Stimulated activated CD8-positive, alpha-beta memory T cell treated with anti-CD3 and anti-CD28 coated beads, Interleukin-4, amount 100 ng/mL, for 4 hours (primary cell): ENCODE measurements at places on chromosomes 13 and 19.

DNA sequence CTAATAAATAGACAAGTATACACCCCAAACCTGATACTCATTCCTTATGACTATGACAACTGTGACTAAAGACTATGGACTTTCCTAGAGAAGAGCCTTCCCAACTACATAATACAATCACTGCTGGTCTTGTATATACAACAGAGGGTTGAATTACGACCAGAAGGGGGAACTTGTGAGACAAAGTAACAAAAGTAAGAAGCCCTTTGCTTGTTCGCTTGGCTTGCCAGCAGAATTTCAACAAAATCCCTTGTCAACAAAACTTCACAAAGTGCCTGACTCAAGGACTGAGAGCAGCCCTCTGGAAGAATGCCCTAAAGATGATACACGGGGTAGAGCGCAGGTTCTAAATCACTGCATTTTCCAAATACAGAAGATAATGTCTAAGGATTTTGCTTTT is 99.4 kb downstream of the WASF3 start:
- no peak for DNase-seq

DNA sequence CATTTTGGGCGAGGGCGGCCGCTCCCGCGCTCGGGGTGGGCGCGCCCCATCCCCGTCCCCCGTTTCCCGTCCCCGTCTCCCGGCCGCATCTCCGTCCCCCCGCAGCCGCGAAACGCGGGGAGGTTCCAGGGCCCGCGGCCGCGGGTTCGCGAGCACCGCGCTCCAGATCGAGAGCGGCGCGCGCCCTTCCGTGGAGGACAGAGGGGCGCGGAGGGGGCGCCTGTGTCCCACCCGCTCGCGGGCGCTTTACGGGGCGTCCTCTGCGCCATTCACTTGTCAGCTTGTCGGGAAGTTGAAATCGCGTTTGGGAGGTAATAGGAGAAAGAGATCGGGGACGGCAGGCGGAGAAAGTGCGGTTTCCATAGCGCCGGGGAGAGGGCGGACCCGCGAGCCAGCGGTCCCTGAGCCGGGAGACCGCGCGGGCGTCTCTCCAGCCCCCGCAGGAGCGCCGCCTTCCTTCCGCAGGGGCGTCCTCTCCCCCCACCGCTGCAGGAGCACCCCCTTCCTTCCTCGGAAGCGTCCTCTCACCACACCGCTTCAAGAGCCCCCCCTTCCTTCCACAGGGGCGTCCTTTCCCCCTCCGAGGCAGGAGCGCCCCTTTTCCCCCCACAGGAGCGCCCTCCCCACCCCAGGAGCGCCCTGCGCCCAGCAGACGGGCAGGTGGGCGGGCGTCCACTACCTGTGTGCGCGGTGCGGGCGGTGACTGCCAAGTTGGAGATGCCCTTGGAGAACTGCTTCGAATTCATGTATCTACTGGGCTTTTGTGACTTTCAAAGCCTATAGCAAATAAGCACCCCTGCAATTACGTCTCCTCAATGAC is 962 bp upstream of the IRS2 start:
- DNase-seq: no peak

- no peak for DNase-seq
Observed at GRCh38 chr19:51664997-51665396, 18.4 kb upstream of the SIGLEC14 start.

GRCh38 chr13:60303166-60303565 is 93.9 kb upstream of the TDRD3 start:
- DNase-seq: no peak

- no peak for DNase-seq
Observed at GRCh38 chr13:27194895-27195764, 23.5 kb upstream of the USP12 start.

DNA sequence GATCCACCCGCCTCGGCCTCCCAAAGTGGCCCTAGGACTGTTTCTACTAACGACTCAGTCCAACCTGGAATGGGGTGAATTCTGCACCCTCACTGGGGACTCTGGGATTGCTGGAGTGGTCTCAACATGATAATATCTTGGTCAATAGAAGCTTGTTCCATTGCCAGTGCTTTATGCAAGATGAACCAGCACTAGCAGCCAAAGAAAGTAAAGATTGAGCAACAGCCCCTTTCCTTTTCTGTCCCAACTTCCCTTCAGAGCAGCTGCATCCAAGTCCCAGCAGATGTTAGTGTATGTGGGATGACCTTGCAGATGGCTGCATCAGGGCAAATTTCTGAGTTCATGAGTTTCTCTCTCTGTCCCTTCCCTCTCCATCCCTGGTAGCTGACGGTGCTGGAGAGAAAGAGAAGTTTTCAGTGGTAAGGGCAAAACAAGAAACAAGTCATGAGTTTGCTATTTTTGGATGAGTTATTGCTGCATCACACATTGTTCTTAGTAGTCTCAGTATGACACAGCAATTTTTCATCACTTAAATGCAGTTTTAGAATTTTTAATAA is 183.6 kb upstream of the EDNRB start:
- DNase-seq: no peak

GRCh38 chr13:42973581-42973980 is 18.5 kb downstream of the EPSTI1 start:
- no peak for DNase-seq

GRCh38 chr13:43374621-43375020 is 351.2 kb downstream of the DNAJC15 start:
- no peak for DNase-seq

DNA sequence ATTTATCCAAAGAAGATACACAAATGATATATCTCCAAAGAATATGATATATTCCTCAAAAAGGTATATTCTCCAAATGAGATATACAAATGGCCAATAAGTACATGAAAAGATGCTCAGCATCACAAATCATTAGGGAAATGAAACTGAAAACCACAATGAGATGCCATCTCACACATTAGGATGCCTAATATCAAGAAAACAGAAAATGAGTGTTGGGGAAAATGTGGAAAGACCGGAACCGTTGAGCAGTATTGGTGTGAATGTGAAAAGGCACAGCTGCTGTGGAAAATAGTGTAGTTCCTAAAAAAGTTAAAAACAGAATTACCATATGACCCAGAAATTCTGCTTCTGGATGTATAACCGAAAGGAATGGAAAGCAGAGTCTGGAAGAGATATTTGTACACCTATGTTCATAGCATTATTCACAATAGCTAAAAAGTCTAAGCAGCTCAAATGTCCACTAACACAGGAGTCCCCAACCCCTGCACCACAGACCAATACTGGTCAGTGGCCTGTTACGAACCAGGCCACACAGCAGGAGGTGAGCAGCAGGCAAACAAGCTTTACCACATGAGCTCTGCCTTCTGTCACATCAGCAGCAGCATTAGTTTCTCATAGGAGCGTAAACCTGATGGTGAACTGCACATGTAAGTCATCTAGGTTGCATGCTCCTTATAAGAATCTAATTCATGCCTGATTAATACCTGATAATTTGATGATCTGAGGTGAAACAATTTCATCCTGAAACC is 291.9 kb downstream of the PCDH20 start:
- DNase-seq: no peak

GRCh38 chr19:55453511-55454260 is 7.8 kb downstream of the ISOC2 start:
- no peak for DNase-seq

GRCh38 chr13:48108106-48108505 is 13.2 kb upstream of the MED4 start:
- DNase-seq: no peak

GRCh38 chr13:102721800-102722231 is 27.0 kb upstream of the METTL21C start:
- no peak for DNase-seq

DNA sequence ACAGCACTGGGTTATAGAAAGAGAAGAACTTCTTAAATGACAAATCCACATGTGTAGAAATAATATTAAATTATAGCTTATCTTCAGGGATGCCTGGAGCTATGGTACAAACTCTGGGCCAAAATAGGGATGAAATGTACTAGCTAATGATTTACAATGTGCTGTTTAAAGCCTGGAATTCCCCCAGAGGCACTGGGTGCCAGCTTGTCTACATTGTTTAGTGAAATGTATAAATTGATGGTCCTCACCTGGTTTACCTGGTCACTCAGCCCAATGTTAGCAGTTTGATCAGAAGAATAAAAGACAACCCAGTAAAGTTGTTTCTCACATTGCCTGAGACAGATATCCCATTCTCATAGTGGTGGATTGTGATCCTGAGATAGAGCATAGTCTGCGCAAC is 597.2 kb downstream of the DIAPH3 start:
- no peak for DNase-seq

DNA sequence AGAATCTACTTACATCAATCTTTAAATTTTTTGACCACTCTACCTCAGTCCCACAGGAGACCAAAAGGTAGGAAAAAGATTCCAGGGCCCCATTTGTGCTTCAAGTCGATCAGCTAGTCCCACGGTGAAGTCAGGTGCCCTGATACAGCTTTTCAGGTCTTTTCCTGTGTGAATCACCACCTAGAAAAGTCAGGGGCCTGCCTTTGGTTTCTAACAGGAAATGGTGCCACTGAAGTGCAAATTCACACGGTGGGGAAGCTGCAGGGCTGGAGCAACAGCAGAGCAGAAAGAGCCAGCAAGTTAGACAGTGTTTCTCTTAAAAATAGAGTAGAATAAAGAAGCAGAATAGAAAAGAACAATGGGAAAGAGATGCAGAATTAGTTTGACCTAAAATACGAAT is 107.5 kb downstream of the KLF12 start:
- peak; percentile 38 for DNase-seq

DNA sequence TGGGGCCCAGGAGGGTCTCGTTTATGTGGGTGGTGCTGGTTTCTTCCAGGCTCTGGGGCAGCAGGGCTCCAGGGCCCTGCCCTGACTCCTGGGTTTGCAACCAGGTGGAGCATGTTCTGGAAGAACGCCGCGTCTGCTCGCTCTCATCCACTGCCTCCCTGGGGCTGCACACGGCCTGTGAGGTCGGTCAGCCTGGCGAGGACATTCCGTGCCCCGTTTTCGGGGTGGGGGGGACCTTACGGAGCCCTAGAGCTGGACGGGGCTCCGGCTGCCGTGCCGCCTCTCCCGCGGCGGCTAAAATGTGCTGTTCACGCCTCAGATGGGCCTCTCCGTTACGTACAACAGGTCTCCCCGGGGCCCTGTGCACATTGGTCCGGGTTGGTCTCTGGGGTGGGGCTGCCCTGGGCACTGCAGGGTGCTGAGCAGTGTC is 3.3 kb downstream of the GNA11 start:
- DNase-seq: no peak

GRCh38 chr19:9945319-9945966 is 9.1 kb upstream of the OLFM2 start:
- no peak for DNase-seq

DNA sequence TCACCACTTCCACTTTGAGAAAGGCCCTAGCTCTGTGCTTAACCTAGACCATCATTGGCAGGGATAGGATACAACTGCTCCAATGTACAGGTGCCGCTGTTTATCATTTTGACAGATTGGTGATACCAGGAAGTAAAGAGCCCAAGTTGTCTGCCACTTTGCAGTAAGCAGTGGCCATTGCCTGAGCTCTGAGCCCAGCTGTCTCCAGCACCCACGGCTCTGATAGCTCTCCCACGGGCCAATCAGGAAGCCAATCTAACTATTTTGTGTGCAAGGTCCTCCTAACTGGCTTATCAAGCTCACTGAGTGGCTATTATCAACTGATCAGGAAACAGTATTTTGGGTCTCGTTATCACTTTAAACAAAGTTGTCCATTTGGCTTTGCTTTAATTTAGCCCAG is 181.1 kb downstream of the DCT start:
- no peak for DNase-seq

DNA sequence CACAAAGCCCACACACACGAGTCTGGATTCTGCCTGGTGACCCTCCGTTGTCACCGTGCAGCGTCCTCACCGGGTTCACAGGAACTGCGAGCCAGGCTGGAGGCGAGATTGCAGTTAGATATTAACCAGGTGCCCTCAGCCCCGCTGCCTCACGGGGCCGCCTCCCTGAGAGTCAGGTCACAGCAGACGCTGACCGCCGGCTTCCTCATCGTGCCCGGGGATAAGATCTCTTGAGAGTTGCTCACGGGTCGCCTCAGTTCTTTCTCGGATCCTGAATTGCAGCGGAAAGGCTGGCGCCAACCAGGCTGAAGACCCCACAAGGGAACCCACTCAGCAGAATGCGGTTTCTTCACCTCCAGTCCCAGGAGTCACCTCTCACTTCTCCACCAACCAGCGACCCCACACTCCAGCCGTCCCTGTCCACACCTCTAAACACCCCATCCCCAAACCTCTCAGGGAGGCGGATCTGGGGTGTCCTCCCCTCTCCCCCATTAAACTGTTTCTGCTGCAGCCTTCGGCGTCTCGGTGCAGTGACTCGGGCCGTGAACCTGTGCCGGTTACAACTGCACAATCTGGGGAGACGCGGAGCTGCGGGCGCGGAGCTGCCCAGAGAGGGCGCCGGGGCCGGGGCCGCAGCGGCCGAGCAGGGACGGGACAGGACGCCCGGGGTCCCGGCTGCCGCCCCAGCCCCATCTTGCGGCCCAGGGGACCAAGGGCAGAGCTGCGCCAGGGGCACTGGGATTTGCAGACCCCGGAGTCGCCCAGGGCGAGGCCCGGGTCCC is 591 bp downstream of the ZNF823 start:
- no peak for DNase-seq

- DNase-seq: no peak
Observed at GRCh38 chr13:40969169-40969901, 49.8 kb downstream of the ELF1 start.

- DNase-seq: no peak
Observed at GRCh38 chr19:14952767-14953166, 11.5 kb downstream of the OR7C2 start.

- DNase-seq: peak; percentile 48
Observed at GRCh38 chr19:49555600-49556411, 24.6 kb downstream of the NOSIP start.

- DNase-seq: no peak
Observed at GRCh38 chr13:27928353-27928804, 8.6 kb downstream of the PDX1 start.

- no peak for DNase-seq
Observed at GRCh38 chr19:50890422-50891252, 17.4 kb downstream of the KLK2 start.

GRCh38 chr19:30390356-30390988 is 18.3 kb downstream of the ZNF536 start:
- DNase-seq: no peak

DNA sequence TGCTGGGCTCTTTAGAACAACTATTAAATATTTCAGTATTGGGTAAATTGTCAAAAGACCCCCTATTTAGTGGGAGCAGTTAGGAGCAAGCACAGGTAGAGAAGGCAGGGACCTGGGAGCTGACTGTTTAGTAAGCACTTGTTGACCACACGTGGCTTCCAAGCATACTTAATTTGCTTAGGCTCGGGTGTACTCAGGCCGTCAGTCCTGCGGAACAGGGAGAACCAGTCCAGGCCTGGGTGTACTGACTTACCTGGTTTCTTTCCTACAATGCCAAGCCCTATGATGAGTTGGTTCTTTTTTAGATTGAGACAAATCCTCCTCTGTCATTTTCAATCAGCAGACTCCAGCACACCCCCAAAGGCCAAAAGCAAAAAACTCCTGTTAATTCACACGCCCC is 90.0 kb downstream of the WDFY2 start:
- DNase-seq: no peak

GRCh38 chr13:24182703-24183081 is 22.2 kb downstream of the SPATA13 start:
- no peak for DNase-seq
